Activated CD4-positive, alpha-beta memory T cell treated with anti-CD3 and anti-CD28 coated beads, Interleukin-2, amount 10 ng/mL, durations not matched to agents 7 days and 5 days (primary cell): ENCODE measurements at places on chromosomes 7 and 10. TPM values are rescaled to one million over a fixed set of nuclear protein-coding genes. Genes with fewer than 3 reads are reported as not detected.

SNX10 gene
- total RNA-seq: 42.4 TPM

CAMK2B gene
- not detected for total RNA-seq

CPA2 gene
- total RNA-seq: not detected

EGR2 gene
- 4.8 TPM for total RNA-seq

LIPN gene
- total RNA-seq: not detected

PFKP gene
- 215 TPM for total RNA-seq

HYAL4 gene
- not detected for total RNA-seq

AVPI1 gene
- total RNA-seq: 1.9 TPM

CC2D2B gene
- 0.40 TPM for total RNA-seq

LSM5 gene
- total RNA-seq: 69.4 TPM

RP9 gene
- 11.5 TPM for total RNA-seq

KEL gene
- total RNA-seq: 0.30 TPM

STYXL1 gene
- 37.3 TPM for total RNA-seq

VWA2 gene
- not detected for total RNA-seq

SLC18A3 gene
- not detected for total RNA-seq
